ENCODE measurements at places on chromosomes 5 and 9.

GRCh38 chr9:107627781-107628180 lies 138.2 kb upstream of the KLF4 start:
- no peak for DNase-seq

DNA sequence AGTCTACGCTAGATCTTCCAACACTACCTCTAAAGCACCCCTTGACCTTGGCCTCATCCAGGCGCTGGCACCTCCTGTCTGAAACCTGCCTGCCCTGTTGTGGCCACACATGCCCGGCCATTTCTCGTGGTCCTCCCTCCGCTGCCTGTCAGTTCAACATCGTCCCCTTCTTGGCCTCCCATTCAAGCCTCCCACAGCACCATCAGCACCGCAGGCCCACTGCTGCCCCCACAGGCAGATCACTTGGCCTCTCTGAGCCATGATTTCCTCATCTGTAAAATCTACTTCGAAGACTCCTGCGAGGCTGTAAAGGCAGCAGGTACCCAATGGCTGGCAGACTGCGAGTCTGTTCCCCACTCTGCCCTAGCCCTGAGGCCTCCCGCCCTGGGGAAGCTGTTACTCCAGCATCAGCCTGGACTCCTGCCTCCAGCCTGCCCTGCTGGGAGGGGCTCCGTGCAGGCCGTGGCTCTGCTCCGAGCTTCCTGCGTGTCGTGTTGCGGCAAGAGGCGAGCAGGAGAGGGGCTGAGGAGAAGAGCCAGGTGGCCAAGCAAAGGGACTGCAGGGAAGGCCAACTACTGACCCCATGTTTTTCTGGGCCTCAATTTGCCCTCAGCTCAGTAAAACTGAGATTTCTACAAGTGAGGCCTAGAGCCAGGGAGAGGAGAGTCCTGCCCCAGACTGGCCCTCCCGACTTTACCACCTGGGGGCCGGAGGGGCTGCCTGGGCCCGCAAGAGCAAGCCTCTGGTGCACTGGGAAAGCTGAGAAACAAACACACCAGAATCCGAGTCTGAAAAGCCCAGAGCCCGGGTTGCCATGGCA lies 70.5 kb upstream of the LRRTM2 start:
- DNase-seq, result no peak

- no peak for DNase-seq
Measured at GRCh38 chr5:10264604-10265003, 14.5 kb downstream of the CCT5 start.

DNA sequence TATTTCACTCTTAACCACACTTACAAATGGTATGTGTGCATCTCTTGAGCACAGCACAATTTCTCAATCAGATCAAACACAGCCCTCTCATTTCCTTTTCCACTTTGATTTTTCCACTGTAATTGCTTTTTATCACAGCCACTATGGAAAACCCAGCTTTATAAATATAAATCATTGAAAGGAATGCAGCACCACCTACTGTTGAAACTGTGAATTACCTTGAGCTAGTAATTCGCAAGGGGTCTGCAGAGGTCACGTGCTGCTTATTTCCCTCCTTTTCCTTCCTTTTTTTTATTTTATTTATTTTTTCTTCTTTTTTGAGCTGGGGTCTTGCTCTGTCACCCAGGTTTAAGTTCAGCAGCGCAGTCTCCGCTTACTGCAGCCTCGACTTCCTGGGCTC lies 76.9 kb downstream of the CDH6 start:
- no peak for DNase-seq

DNA sequence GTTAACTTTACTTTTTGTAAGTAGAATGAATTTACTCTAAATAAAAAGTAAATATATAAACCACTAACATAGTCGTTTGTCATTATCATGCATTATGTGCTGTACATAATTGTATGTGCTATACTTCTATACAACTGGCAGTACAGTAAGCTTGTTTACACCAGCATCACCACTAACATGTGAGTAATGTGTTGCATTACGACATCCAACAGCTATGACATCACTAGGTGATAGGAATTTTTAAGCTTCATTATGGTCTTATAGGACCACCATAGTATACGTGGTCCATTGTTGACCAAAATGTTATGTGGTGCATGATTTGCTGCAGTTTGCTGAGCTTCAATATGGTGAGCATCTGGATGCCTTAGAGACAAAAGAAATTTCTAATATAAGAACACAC lies 819.1 kb upstream of the GRAMD2B start:
- no peak for DNase-seq

- DNase-seq, result no peak
Measured at GRCh38 chr5:417301-418161, 25.4 kb upstream of the EXOC3 start.

DNA sequence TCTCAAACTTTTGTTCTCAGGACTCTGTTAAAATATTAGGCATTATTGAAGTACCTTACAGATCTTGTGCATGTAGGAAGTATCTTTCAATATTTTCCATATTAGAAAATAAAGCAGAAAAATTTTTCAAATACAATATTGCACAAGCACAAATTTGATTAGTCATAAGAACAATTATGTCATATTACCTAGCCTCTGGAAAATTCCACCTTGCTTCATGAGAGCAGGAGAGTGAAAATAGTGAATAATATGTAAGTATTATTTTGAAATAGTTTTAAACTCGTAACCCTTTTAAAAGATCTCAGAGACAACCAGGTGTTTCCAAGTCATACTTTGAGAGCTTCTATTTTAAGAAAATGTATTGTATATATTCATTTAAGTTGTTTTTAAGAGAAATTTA lies 1672.9 kb upstream of the ACO1 start:
- DNase-seq, result no peak

DNA sequence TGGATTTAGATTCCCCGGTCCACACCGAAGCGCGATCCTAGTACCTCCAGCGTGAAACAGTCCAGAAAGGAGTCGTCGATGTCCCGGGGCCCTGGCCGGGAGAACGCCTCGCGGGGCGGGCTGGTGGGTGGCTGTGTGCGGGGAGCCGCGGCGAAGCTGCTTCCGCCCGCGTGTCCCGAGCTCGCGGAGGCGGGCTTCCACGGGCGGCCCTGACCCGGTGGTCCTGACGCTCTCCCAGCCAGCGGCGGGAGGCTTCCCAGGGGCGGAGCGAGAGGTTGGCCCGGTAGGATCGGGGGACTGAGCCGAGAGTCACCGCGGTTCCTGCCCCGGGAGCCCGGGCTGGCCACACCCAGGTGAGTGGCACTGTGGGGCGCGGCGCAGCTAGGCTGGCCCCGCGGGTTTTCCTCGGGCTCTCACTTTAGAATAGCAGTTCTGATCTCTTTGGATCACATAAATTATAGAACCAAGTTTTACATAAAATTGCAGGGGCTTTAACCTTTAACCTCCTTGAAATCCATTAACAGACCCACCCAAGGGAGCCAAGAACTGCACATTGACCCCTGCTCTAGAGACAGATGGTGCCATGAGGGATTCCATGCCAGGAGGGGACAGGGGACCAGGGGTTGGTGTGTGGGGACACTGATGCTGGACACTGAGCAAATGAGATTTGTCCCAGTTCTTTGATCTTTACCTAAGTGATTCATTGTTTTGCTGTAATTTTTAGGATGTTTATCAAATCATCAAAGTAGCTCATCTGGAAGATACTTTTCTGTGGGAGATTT lies 29.2 kb upstream of the IL31RA start:
- no peak for DNase-seq

Measured in stimulated activated CD4-positive, alpha-beta T cell treated with anti-CD3 and anti-CD28 coated beads, Interleukin-1b, Interleukin-23, amount 100 ng/mL, for 1 hour (primary cell).